RPMI7951 (cell line): ENCODE measurements at places on chromosomes 6 and 20.

- no peak for DNase-seq
Measured at GRCh38 chr6:41599015-41599851, 39.0 kb upstream of the MDFI start.

DNA sequence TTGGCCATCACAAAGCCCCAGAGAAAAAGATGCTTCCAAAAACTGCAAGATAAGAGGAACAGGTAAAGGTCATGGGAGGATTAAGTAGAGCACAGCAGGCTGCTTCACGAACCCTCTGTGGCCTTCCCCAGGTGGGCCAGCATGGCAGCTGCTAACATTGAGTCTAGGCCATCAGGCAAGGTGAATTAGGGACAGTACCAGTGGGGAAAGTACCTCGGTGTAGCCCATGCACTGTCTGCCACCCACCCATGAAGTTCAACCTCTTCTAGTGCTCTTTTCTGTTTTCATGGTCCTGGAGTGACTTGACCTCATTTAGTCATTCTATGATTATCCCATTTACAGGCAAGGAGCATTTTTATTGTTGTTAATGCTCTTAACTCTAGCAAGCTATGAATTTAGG lies 108.6 kb upstream of the DUSP22 start:
- no peak for DNase-seq

DNA sequence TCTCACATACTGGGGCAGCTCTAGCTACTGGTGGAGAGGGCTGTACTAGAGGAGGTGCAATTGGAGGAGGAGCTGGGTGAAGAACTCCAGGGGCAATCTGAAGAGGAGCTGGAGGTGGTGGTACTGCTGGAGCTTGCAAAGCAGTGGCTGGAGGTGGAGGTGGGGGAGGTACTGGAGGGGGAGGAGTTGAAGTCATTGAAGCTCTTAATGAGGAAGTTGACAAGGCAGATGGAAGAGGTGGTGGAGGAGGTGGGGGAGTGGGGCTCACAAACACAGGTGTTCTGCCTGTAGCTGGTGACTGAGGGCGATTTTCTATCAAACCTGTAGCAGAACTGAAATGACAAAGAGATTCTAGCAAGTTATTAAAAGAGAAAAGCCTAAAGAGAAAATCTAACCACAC lies 77.6 kb downstream of the WASF1 start:
- DNase-seq = no peak

DNA sequence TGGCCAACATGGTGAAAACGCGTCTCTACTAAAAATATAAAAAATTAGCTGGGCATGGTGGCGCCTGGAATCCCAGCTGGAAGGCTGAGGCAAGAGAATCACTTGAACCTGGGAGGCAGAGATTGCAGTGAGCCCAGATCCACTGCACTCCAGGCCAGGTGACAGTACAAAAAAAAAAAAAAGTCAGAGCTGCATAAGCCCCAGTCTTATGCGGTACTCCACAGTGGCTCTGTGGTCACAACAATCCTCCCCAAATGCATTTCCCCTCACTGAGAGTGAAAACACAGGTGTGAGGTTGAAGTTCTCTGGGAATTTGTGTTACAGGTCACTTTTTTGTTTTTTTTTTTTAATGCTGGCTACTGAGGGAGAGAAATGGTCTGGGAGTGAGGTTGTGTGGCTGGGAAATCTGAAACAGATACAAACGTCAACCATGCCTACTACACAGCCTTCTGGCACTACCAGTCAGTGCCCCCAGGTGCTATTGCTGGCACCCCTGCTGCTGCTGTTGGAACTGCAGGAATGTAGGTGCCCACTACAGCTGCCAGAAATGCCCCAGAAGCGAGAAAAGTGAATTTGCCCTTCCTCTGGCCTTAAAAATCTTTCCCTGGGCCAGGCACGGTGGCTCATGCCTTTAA lies 5.7 kb downstream of the MRPS26 start:
- DNase-seq = no peak

GRCh38 chr6:159461998-159462397 lies 231.0 kb downstream of the SOD2 start:
- DNase-seq = no peak

DNA sequence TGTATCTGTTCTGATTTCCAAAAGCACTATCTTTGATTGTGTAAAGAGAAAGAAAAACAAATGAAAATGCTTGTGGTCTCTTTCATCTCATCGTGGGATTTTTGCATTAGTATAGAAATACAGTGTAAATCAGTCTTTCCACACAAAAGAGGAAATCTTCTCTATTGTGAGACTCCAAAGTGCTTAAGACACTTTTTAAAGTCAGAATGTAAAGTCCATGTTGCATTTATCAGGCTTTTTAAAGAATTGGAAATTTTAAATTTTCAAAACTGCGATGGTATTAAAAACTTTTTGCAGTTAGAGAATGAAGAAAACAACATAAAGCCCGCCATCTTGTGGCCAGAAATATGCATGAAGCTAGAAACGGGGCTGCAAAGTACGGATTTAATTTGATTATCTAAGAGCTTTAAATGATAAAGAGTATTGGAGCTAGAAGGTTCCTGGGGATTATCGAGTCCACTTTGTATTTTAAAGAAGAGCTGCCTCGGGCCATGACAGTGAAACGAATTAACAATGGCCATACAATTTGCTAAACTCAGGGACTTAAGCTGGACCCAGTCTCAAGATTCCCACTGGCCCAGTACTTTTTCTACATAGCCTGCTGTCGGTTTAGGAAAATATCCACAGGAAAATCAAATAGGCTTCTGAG lies 339.6 kb downstream of the ARHGAP18 start:
- peak; percentile 42 for DNase-seq

- no peak for DNase-seq
Measured at GRCh38 chr6:37693546-37694250, 4.0 kb downstream of the MDGA1 start.

GRCh38 chr6:21115111-21115510 lies 478.4 kb upstream of the SOX4 start:
- peak; percentile 65 for DNase-seq

DNA sequence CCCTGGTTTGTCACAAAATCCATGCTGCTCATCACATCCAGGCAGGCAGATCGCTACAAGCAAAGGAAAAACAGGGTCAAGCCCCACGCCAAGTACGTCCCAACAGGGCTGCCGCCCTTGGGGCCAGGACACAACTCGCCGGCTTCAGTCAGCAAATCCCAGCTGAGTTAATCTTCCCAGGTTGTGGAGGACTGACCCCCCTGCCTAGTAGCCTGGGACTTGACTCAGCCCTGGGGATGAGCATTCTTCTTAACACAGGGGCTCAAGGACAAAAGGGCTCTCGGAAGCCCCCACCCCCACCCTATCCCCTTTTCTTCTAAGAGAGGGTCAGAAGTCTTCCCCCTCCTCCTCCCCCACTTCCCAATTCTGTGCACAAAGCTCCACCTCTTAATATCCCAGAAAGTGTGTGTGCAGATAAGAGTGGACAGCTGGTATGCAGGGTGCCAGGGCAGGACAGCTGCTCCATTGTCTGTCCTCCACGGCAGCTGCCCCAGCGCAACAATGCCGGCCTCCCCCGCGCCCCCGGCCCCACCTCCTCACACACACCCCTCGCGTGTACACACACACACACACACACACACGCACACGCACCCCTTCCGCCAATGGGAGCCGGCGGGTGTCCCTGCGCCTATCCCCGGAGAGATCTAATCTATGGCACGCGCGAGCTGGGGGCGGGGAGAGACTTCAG lies 4.5 kb downstream of the DLL1 start:
- DNase-seq = no peak

DNA sequence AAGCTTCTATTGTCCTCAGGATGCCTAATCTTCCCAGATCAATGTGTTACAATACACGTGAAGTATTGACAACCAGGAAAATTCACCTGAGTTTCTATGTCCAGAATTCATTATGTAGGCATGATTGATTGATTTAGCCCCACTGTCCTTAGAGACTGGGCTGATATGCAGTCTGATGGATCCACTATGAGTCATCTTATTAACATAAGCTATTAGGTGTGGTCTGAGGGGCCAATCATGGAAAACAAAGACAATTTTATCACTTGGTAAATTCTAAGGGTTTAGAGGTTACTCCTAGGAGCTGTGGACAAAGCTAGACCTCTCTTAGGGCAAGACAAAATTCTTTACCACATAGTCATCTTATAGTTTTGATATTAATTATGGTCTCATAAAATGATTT lies 41.3 kb upstream of the SLC35B3 start:
- no peak for DNase-seq

GRCh38 chr6:16918586-16918985 lies 157.3 kb upstream of the ATXN1 start:
- no peak for DNase-seq

DNA sequence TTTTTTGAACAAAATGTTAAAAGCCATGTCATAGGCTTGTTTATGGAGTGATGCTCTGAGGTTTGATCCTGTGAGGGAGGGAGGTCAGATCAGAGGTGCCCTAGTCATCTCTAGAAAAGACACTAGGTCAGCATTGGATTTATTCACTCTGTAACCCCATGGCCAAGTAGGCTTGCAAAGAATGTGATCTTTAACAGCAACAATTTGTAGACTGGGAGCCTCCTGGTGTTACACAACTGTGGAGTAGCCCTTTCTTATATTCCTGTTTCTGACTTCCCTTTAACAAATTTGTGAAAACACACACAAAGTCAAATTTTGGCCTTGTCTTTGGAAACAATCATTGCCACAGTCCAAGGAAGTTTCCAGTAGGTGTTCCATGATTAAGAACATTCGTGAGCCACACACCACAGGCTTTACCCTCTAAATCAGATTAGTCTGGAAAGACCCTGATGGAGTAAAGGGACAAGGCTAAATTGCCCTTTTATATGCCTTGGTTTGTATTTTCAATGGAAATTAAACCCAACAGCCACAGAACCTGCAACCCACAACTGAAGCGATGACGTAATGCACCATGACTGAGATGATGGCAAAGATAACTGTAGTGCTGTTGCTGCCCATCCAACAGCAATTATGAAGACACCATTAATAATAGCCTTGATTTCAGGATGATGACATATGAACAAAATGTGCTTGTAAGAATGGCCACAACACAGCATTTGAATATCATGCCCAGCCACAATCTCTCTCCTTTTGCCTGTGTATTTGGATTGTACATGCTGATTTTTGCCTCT lies 22.1 kb downstream of the SCP2D1 start:
- peak; percentile 32 for DNase-seq

DNA sequence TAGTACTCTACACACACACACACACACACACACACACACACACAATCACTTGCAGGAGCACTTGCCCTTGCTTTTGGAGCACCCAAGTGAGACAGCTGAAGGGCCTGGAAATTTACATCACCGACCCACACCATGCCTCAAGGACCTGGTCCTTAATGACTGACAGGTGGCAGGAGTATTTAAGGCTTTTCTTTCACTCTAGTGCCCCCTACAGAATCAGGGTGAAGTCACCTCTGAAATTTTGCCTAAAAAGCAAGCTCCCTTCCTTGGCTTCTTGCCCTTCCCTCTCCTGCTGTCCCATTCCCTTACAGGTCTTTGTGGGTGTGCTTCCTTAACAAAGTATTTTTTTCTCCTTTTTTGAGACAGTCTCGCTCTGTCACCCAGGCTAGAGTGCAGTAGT lies 353.5 kb upstream of the IRAK1BP1 start:
- DNase-seq = no peak

DNA sequence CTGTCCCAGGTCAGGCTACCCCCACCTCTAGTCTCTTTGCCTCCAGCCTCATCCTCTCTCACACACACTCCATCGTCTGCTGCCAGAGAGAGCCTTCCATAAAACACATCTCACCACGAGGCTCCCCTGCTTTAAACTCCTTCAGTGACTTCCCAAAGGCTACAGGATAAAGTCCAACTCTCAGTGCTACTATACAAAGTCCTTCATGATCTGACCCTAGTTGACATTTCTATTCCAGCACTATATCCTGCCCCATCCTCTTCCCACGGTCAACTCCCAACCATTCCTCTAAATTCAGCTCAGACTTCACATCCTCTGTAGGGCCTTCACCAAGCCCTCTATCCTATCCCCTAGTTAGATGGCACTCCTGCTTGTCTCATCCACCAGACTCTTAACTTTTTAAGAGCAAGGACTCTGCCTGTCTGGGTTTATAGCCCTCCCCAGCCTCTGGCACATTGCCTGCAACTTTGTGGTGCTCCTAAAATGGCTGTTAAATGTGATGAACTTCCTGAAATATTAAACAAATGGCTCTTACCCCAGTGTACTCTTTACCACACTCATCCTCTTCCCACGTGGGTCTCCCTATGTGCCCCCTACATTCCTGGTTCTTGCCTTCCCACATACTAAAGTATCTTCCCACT lies 36.1 kb downstream of the KIF16B start:
- DNase-seq = no peak
